ENCODE measurements at places on chromosomes 16 and 17. TPM values are rescaled to one million over a fixed set of nuclear protein-coding genes. Genes with fewer than 3 reads are reported as not detected.

- no peak for DNase-seq
- no peak overlapping the region for H3K4me3 ChIP-seq
- no peaks in the 10 kb centered on the region for H3K27me3 ChIP-seq
- no peak overlapping the region for H3K27ac ChIP-seq
These were observed 18.2 kb downstream of the RBFOX1 start for GRCh38 chr16:7350806-7351205.

The KRT33B gene
- not detected for total RNA-seq

DNA sequence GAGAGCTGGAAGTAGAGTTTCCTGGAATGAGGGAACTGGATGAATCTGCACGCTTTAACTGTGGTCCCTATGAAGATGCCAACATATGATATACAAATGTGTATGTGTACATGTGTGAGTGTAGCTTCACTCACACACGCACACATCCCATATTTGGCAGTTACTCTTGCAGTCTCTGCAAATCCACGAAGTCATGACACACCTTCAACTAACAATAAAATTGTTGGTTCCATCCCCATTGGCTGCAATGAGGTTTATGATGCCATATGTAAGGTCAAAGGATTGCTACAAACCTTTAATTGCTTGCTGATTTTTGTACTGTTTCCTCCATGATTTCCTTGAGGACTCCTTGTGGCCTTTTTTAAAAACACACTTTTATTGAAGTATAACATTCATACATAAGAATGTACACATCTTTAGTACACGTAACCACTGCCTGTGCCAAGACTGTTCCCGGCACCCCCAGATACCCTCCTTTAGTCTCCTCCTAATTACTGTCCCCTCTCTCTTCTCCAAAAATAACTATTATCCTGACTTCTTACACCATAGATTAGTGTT lies 22.0 kb downstream of the MYO1D start:
- H3K27me3 ChIP-seq, result no peaks in the 10 kb centered on the region
- H3K4me1 ChIP-seq, result no peaks in the 10 kb centered on the region
- DNase-seq, result no peak
- H3K36me3 ChIP-seq, result no peaks in the 10 kb centered on the region

DNA sequence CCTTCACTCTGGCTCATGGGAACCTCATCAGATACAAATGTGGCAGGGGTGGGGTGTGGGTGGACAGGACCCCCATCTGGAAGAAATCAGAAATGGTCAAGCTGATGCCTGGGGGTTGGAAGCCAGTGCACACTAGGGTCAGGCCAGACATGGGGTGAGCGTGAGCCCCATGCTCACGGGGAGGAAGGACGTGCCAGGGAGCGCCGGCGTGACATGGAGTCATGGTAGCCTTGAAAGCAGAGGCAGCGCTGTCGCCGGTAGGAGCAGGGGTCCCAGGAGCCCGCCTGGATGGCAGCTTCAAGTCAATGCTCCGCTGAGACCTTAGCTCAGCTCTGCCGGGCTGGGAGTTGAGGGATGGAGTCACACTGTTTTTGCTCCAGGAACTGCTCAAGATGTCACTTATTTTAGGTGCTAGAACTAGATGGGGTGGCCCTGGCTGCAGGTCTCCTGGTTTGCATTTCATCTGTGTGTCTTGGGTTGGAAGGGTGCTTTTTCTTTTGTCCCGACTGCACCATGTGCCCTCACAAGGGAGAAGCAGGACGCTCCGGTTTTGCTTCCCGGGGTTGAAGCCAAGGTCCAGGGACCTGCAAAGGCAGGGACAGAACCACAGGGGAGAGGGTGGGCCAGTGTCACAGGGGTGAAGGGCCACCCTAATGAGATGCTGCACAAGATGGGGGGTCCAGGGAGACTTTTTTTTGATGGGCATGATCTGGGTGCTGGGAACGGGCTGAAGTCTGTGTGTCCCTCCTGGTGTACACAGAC lies 51.4 kb downstream of the USP22 start:
- H3K27ac ChIP-seq, result no peak overlapping the region
- H3K36me3 ChIP-seq, result no peaks in the 10 kb centered on the region
- no peaks in the 10 kb centered on the region for H3K27me3 ChIP-seq

- no peak overlapping the region for H3K4me3 ChIP-seq
- no peak overlapping the region for H3K27ac ChIP-seq
- no peaks in the 10 kb centered on the region for H3K36me3 ChIP-seq
- DNase-seq, result no peak
These were observed 87.0 kb upstream of the HS3ST3A1 start for GRCh38 chr17:13688716-13689115.

The HBA2 gene
- total RNA-seq, result not detected

GRCh38 chr16:85955566-85955965 lies 56.6 kb downstream of the IRF8 start:
- H3K27me3 ChIP-seq, result no peaks in the 10 kb centered on the region

DNA sequence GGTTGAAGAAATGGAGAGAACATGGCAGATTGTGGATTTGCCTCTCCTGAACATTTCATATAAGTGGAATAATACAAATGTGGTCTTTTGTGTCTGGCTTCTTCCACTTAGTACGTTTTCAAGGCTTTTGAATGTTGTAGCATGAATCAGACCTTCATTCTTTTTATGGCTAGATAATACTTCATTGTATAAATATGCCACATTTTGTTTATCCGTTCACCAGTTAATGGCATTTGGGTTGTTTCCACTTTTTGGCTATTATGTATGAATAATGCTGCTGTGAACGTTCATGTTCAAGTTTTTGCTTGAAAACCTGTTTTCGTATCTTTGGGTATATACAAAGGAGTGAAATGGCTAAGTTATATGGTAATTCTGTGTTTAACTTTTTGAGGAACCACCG lies 130.4 kb downstream of the TANC2 start:
- no peaks in the 10 kb centered on the region for H3K4me1 ChIP-seq
- H3K27me3 ChIP-seq, result no peaks in the 10 kb centered on the region
- DNase-seq, result no peak

DNA sequence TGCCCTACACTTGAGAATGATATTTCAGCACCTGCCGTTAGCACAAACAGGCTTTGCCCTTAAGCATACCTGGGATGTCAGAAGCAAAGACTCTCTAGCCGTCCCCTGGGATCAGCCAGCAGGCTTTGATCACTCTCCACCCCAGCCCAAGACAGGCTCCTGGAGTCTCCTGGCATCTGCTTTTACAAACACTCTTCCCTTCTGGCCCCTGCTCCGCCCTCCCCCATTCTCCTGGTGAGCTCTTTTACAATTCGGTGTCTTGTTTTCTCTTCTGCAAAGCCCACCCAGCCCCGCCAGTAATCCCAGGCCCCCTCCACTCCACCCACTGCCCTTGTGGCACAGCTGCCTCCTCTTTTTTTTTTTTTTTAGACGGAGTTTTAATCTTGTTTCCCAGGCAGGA lies 50.4 kb downstream of the KATNIP start:
- no peaks in the 10 kb centered on the region for H3K27me3 ChIP-seq
- no peak for DNase-seq
- no peaks in the 10 kb centered on the region for H3K4me1 ChIP-seq
- H3K27ac ChIP-seq, result no peak overlapping the region
